ENCODE measurements at places on chromosomes 4 and X. TPM values are rescaled to one million over a fixed set of nuclear protein-coding genes. Genes with fewer than 3 reads are reported as not detected.

Gene TREX2
- total RNA-seq: 1.7 TPM

Gene F8A3
- 1.00 TPM for total RNA-seq

Gene PAGE2B
- not detected for total RNA-seq

Gene DUSP9
- 1.2 TPM for total RNA-seq

Gene XPNPEP2
- total RNA-seq: not detected

Gene STX18
- 21.1 TPM for total RNA-seq

Gene LRRC66
- total RNA-seq: not detected

Gene BMP3
- not detected for total RNA-seq

Gene SRPX2
- 4.8 TPM for total RNA-seq

Gene PNMA6F
- total RNA-seq: not detected

Gene TMEM192
- total RNA-seq: 7.5 TPM

Data from A549 treated with ZK216348 at 1 μM for 4 hours (cell line).